ENCODE measurements at places on chromosomes 5 and 9.

DNA sequence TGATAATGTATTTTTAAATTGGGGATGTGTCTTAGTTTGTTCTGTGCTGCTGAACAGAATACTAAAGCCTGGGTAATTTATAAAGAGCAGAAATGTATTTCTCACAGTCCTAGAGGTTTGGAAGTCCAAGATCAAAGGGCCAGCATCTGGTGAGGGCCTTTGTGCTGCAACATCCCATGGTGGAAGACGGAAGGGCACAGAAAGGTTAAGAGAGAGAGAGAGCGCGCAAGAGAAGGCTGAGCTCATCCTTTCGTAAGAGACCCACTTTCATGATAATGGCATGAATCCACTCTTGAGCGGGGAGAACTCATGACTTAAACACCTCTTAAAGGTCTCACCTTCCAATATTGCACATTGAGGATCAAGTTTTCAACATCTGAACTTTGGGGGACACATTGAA lies 79.1 kb upstream of the GOLM1 start:
- no peak for DNase-seq

GRCh38 chr9:118529210-118529609 lies 825.0 kb downstream of the TLR4 start:
- DNase-seq, result peak; percentile 21

DNA sequence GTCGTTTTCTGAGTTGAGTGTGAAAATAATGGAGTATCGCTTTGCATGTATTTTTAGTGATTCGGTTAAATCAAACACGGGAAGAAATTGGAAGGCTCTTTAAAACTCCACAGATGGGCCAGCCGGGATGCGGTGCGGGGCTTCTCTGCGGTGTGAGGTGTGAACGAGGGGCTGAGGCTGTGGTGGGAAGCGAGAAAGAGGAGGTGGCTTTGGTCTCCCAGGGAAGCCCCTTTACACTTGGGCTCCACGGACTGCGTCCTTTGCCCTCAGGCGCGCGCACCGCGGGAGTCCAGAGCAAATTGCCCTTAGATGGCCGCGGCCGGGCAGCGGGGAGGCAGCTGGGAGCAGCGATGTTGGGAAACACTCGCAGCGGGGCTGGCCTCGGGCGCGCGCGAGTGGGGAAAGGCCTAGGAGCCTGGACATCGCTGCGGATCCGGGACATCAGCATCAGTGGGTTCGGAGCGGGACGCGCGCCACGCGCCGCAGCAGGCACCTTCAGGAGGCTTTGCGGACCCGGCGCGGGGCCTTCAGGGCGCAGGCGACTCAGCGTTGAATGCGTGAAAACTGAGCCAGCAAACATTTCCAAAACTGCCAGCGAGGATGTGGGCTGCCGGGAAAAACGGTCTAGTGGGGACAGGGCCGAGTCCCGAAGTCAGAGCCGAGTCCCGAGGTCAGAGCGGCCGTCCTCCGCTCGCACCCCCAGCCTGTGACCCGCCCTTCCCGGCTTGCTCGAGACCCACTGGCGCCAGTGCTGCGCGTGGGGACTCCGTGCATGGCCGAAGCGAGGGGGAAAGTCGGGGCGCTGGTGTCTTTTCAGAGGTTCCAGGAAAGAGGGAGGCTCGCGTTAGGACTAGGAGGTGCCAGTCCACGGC lies 6.5 kb downstream of the IRX1 start:
- DNase-seq, result no peak

- no peak for DNase-seq
These were observed 1.7 kb upstream of the PTPDC1 start for GRCh38 chr9:94082553-94082952.

GRCh38 chr9:126745574-126746411 lies 59.0 kb upstream of the ZBTB43 start:
- peak; percentile 52 for DNase-seq

DNA sequence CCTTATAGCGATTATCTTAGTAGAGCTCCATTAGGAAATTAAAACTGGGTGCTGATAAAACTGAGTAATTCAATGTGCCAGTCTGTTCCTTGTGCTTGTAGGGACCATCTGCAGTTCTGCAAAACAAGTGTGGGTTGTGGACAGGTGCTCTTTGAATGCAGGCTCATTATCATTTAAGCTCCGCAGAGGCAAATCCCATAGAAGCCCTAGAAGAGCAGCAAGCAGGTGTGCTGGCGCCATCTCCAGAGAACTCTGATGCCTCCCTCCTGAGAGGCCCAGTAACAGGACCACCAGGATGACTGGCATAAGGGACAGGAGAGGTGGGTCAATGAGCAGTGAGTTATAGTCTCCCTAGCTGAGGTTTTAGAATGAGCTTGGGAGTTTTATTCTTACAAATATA lies 1342.4 kb upstream of the DMAC1 start:
- DNase-seq, result no peak

DNA sequence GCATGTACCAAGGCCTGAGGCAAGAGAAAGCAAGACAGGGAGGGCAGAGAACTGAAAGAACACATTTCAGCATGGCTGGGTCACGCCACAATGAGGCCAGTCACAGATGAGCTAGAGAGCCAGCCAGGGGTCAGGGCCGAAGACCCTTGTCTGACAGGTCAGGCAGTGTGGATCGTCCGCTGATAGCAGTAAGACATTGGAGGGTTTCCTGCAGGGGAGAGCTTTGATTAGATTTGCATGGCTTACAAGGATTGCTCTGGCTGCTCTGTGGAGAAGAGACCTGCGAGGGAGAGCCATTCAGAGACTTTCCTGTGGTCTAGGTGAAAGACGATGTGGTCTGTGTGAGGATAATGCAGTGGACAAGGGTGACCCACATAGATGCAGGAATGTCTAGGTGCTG lies 93.1 kb downstream of the RALGPS1 start:
- no peak for DNase-seq

GRCh38 chr5:137684761-137685160 lies 51.1 kb downstream of the KLHL3 start:
- peak; percentile 20 for DNase-seq

DNA sequence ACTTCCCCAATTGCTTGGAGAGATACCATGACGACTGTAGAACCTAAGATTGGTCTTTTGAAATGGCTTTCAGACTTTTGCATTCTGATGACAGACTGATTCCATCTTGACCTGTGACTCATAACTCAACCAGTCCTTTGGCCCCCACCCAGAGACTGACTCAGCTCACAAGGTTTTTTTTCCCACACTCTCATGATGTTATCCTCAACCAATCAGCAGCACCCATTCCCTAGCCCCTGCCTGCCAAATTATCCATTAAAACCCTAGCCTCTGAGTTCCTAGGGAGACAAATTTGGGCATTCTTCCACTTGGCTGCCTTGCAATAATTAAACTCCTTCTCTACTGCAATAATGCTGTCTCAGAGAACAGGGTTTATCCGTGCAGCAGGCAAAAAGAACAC lies 1263.3 kb upstream of the CDH9 start:
- no peak for DNase-seq

DNA sequence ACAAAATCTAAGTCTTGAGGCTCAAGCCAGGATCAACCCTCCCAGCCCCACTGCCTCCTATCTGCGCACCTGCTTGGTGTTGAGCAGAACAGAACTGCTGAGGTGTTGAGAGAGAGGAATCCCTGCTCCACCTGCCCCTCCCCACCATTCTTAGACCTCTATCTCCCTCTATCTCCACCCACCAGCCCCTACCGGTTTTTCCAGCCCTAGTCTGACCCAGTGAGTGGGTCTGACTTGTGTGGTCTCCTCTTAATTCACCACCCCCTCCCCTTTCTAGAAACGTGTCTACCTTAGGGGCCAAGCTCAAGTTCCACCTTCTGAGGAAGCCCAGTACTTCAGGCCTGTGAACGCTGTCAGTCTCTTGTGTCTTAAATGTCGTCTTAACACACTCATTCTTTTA lies 93.7 kb downstream of the ARHGAP26 start:
- no peak for DNase-seq

Data from Kasumi-1 (cell line).